ENCODE measurements at places on chromosomes 6 and 20.
A peak's percentile ranks its signal among the peaks of the same experiment; 100 is the strongest.

DNA sequence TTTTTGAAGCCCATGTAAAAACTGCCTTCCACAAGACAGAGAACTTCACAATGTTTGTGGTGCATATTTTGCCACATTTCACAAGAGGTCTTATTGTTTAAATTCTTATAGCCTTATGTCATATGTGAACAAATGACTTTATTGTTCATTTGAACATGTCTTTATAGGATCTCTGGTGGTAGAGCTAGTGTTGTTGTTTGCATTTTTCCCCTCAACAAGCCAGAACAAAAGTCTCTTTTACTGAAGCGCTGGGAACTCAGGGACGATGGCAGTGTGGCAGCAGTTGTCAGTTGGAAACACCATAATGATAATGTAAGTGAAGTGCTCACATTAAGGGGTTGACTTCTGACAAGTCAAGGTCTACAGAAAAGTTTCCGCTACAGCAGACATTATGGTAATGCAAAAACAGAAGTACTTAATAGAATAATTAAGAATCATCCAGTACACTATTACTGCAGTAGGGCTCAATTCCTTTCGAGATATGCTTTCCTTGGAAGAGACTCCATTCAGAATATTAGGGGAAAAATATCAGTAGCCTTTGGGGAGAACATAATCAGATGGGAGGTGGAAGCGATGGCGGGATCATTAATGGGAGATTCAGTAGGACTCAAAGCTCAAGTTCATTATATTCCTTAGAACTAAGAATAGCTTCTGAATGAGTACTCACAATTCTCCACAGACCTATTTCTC is 180.0 kb downstream of the GJA10 start:
- DNase-seq = no peak

GRCh38 chr6:24990944-24991809 is 55.4 kb upstream of the RIPOR2 start:
- no peak for DNase-seq

DNA sequence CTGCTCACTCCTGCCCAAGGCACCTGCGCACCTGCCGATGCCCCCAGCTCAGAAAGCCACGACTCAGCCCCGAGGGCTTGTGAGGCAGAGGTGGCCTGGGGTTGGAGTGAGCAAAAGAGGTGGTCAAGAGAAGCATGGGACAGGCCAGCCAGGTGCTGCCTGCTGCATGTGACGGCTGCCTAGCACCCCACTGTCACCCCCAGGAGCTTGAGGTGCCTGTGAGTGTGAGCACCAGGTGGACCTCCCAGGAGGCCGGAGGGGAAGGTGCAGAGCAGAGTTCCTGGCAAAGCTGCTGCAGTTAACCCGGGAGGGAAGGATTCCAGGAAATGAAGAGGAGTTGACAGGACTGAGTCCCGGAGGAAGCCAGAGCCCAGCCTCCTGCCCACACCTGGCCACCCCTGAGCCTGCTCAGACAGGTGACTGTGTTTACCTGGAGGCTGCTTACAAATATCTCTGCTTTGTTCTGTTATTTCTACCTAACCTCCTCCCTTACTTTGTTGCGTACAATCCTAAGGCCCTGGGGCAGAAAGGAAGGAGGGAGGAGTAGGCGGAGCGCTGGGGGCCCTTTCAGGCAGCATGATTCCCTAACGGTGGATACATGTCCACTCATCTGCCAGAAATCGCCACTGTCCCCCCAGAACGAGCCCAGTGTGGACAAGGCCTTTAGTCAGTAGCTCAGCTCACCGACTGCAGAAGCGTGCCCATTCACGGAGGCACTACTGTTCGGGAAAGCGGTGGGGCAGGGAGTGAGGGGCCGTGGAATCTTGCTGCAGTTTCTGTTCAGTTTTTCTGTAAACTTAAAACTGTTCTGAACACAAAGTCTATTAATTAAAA is 87.5 kb upstream of the MPC1 start:
- no peak for DNase-seq

GRCh38 chr6:150343434-150343833 is 25.4 kb upstream of the IYD start:
- no peak for DNase-seq

GRCh38 chr6:53917464-53917842 is 122.6 kb downstream of the LRRC1 start:
- DNase-seq = no peak

DNA sequence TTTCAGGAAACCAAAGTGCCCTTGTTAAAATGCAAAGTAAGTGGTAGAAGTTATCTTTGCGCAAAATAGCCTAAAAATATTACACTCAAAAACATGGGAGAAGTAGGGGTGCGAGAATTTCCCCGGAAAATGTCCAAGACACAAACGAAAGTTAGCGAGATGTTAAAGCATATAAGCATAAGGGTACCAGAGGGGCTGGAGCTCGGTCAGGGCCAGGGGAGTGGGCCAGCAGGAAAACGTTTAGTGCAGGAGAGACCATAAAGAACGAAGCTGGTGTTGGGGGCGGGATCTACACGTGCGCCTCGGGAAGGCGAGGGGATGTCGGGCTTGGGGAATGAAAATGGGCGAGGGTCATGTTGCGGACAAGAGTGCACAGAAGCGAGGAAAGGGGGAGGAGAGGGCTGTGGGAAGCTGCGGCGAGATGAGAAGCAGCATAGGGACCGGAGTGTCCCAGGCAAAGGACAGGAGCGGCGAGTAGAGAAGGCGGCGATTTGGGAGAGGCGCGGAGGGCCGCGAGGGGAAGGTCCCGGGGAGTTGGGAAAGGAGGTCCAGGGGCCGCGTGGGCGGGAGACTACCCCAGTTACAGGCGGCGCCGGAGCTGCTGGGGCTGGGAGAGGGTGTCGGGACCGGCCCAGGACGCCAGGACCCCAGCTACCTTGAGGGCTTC is 600 bp downstream of the XPO5 start:
- peak; percentile 54 for DNase-seq

GRCh38 chr6:148955441-148955840 is 208.6 kb downstream of the UST start:
- DNase-seq = no peak

GRCh38 chr20:54589402-54590030 is 114.1 kb downstream of the DOK5 start:
- no peak for DNase-seq

- DNase-seq = no peak
Measured at GRCh38 chr6:168013250-168013915, 15.9 kb downstream of the KIF25 start.

GRCh38 chr6:166572370-166573261 is 13.9 kb downstream of the RAMACL start:
- DNase-seq = no peak

GRCh38 chr6:138302554-138302953 is 75.2 kb upstream of the SMIM28 start:
- DNase-seq = no peak

GRCh38 chr20:49676581-49677291 is 36.9 kb downstream of the B4GALT5 start:
- DNase-seq = peak; percentile 73

DNA sequence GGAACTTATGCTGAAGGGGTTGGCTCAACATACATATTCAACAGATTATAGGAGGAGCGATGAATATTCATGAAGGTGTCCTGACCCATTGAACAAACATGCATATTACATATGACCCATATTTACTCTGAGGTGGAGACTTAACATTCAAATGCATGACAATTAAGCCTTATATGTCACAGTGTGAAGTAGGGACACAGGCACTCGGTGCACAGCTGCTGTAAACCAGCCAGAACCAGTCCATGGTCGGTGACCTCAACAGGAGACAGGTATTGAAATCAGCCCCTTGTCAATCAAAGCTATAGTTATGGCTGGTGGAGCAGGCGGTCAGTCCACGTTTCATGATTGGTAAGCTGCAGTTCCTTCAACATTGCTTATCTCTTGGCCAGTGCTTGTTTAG is 347.3 kb downstream of the THBS2 start:
- DNase-seq = no peak

All from KBM-7 (cell line).